Fibroblast of skin of abdomen (primary cell): ENCODE measurements at places on chromosomes 1 and 21.

DNA sequence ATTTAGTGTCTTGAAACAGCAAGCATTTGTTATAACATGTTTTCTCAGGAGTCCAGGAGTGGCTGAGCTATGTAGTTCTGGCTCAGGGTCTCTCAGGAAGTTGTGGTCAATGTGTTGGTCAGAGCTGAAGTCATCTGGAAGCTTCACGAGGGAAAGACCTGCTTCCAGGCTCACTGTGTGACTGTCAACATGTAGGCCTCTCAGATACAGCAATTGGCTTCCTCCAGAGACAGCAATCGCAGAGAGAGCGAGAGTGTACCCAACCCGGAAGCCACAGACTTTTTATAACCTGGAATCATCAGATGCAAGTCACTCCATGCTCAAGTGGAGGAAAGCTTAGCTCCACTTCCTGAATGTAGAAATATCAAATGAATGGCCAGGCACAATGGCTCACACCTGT is 40.9 kb downstream of the TNFRSF9 start:
- no peak for DNase-seq

DNA sequence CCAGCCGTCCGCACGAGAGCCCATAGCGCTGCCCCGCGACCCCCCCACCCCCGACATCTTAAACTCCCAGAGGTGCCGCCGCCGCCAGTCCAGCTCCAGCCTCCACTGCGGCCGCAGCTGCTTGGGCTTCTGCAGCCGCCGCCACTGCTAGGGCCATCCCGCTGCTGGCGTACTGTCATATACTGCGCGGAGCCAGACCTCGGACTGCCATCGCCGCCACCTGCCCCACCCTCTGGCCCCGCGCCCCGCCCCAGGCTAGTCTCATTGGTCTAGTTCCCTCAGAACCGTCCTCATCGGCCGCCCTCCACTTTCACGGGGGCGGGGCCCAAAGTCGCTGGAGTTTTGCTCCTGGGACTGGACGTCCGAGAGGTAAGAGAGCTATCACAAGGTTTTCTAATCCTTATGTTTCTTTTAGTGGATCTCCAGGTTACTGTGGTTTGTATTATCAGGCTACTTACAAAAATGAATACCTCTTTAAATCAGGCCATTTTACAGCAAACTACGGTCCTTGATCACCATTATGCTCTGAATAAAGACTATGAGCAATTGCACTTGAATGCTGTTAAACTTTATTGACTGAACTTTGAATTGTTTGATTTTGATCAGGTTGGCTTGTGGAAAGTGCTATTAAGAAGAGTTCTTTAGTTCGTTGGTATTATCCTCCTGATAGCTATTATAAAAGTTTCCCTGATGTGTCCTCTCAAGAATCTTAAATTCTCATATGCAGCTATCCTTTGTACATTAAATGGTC is 2.8 kb upstream of the CD1D start:
- DNase-seq, result peak; percentile 51

- no peak for DNase-seq
These were observed 55.5 kb downstream of the ATP1A1 start for GRCh38 chr1:116428576-116428975.

GRCh38 chr1:22814176-22815042 is 103.8 kb downstream of the EPHB2 start:
- DNase-seq, result peak; percentile 61

- no peak for DNase-seq
These were observed 38.6 kb upstream of the PLA2G4A start for GRCh38 chr1:186790101-186790500.

GRCh38 chr1:54591127-54591756 is 32.1 kb downstream of the FAM151A start:
- DNase-seq, result no peak

DNA sequence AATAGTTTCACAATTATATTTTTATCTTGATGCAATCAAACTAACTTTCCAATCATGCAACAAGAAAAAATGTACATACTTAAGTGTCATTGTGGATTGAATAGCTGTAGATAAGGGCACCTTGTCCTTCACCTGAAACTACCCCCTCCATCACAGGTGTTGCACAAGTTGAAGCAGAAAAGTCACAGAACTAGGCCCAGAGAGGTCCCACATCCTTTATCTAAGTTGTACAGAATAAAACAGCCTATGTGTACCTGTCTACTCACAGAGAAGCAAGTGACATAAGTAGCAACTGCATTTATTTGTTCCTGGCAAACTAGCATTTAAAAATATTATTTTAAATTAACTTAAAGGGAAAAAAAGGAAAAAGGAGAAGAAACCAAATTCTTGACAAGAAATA is 256.8 kb downstream of the FAF1 start:
- DNase-seq, result no peak

DNA sequence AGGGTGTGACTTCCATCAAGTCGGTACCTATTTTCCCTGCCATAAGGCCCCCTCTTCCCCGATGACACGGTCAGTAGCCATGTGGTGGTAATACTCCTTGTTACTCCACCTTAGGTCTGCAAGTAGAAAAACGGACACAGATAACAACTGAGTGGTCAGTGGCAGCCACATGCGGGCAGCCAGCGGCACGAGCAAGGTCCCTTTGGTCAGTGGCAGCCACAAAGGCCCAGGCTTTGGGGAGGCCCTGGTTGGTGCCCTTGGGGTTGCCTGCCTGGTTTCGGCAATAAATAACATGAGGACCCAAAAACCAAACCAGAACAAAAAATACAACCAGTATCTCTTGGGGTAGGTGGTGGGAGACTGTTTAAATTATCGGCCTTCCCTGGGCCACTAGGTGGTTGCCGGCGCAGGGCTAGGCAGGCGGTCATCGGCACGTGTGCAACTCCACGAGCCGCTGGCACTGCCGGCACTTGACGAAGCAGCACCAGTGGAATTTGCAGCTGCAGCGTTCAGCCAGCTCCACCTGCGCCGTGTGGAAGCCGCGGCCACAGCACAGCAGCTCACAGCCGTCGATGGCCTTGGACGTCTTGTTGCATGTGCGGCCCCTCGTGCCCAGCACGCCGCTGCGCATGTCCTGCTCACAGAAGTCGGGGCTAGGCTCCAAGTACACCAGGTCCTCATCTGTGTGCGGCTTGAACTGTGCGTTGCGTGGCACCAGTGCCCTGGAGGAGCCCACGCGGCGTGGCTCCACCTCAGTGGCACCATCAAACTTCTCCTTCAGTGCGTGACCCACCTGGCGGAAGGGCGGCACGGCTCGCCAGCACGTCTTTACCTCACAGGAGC is 23.1 kb downstream of the WNT4 start:
- DNase-seq, result no peak

DNA sequence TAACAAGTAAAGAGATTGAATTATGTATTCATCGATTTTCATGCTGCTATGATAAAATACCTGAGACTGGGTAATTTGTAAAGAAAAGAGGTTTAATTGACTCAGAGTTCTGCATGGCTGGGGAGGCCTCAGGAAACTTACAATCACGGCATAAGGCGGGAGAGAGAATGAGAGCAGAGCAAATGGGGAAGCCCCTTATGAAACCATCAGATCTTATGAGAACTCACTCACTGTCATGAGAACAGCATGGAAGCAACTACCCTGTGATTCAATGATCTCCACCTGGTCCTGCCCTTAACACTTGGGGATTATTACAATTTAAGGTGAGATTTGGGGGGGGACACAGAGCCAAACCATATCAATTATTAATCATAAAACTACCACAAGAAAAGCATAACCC is 3.3 kb upstream of the GBP3 start:
- DNase-seq, result no peak

DNA sequence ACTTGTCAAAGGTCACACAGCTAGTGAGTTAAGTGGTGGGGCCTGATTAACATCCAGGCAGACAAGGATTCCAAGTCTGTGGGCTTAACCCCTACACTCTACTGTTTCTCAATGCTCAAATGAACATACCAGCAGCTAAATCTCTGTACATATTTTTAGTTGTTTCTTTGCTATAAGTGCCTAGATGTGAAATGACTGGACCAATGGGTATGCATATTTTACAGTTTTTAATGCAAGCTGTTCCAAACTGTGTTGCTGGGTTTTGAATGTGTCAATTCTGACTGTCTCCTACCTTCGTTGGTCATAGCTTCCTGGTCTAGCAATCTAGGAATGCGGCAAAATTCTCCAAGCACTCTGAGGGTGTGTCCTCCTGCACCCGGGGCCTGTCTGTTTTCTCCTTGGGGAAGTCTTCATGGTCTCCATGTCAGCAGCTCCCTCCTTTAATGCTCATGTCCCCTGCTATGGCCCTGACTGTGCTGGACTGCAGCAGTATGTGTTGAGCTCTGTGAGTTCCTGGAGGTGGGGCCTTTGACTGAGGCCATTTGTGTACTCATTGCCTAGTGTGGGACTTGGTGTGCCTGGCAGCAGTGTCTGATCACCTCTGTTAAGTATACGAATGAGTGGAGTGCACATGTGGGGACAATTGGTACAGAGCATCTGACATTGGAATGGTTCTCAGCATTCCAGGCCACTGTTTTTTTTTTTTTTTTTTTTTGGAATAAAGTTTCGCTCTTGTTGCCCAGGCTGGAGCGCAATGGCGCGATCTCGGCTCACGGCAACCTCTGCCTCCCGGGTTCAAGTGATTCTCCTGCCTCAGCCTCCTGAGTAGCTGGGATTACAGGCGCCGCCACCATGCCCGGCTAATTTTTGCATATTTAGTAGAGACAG is 72.9 kb upstream of the SLC2A1 start:
- no peak for DNase-seq

GRCh38 chr1:229309684-229310083 is 33.2 kb downstream of the CCSAP start:
- DNase-seq, result no peak

GRCh38 chr1:28290851-28291250 is 31.5 kb downstream of the SESN2 start:
- no peak for DNase-seq

DNA sequence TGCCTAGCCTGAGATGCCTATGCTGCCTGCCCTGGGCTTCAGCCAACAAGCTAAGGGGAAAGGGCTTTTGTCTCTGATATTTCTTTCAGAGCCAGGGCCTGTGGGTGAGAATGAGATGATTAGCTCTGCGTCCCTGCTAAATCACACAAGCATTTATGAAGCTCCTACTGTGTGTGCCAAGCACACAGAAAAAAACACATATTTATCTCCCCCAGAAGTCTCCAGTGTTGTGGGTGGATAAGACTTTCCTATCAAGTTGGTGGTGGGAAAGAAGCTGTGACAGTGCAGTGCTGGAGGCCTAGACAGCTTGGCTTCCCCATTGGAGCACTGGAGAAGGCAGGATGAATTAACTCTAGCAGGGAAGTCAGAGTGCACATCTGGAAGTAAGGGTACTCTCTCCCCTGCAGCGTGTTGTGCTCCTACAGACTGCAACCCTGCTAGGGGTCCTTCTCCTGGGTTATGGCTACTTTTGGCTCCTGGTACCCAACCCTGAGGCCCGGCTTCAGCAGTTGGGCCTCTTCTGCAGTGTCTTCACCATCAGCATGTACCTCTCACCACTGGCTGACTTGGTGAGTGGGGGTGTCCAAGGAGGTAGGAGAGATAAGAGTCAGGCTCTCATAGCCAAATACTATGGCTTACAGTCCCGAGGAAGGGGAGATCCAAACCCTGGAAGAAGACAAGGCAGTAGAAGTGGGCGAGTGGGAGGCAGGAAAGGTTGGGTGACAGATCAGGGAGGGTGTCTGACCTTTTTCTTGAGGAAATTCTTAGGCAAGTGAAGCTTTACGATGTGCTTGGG is 1.7 kb downstream of the SLC50A1 start:
- no peak for DNase-seq

- no peak for DNase-seq
These were observed 844 bp upstream of the PLD5 start for GRCh38 chr1:242525360-242525722.

- DNase-seq, result no peak
These were observed 268.4 kb upstream of the DUSP10 start for GRCh38 chr1:222010306-222010705.

DNA sequence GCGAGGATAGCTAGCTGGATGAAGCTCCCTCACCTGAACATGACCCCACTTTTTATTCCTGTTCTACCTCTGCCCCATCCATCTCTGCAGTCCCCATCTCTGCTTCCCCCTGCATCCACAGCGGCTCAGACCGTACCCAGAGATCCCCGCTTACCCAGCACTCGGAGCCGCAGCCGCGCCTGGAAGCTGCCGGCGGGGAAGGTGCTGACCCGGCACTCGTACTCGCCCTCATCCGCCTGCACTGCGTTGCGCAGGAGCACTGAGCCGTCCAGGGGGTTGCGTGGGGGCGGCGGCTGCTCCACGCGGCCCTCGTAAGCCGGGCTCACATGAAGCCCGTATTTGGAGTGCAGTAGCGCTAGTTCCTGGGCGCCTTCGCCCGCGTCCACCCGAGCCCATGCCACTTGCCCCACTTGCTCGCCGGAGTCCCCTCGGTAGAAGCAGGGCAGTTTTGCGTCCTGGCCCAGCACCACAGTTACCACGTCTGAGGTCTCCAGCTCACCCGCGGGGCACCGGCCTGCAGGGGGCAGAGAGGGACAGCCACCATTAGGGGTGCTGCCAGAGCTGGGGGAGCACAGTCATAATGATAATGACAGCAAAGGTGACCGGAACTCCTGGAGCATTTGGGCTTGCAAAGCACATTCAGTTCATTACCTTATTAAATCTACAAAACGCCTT is 9.8 kb downstream of the NECTIN4 start:
- DNase-seq, result no peak

GRCh38 chr1:202750761-202751160 is 40.5 kb upstream of the SYT2 start:
- DNase-seq, result no peak

GRCh38 chr1:110081061-110081460 is 10.6 kb upstream of the ALX3 start:
- DNase-seq, result no peak

DNA sequence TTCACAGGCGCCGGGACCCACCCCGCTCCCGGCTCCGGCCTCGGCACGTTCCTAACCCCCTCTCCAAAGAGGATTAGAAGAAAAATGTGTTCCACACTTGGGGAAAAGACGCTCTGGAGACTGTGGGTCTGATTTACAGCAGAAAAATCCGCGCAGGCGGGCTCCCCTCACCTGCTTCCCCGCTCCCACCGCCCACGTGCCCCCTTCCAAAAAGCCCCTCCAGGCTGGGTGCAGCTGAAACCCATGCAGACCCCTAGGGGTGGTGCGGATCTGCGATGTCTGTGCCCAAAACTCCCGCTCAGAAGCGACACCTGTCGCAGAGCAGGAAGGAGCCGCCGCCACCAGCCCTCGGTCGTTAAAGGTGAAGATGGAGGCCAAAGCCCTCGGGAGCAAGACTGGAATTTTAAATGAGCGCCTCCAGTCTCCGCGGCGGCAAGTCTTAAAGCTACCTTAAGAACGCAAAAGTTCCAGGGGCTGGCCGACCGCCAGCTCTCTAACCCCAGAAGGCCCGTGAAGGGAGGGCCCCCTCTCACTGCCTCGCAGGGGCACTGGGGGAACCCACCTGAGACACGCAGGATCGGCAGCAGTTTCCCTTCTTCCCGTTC is 688 bp upstream of the CHD5 start:
- DNase-seq, result no peak

GRCh38 chr1:156246781-156247459 is 936 bp downstream of the PAQR6 start:
- DNase-seq, result no peak
